Body of pancreas (tissue), 4 donors: ENCODE measurements at places on chromosomes 1 and 21. TPM values are rescaled to one million over a fixed set of nuclear protein-coding genes. Genes with fewer than 3 reads are reported as not detected.

DNA sequence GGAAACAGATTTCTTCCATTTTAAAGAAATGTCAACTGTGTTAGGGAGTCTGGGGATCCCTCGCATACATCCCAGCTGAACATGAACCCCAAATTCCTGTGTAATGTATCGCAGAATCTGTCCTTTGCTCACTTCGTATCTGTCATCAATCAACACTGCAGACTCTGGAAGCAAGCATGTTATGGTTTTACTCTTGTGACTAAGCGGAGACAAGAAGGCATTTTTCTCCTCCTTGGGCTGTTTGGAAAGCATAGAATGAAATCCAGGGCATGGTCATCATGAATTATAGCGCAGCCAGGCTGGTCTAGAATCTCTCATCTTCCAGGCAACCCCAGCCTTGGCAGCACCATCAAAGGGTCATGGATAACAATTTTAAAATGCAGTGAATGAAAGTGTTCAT, 290.2 kb downstream of the KIF26B start:
- DNase-seq = no peak

DNA sequence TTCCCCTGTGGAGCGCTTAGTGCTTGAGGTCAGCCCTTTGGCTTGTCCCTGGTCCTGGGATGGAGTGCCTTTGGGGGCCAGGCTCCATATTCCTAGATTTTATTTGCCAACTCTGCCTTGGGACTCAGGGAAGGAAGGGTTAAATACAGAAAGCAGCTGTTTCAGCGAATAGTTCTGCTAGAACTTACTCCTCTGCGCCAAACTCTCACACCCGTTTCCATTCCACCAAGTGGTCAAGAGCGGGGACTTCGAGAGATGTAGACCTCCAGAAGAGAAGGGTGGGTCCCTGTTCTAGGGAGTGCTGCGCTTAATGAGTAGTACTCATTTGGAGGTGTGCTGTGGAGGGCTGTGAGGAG, 704 bp upstream of the TOMM40L start:
- no peak for DNase-seq

DNA sequence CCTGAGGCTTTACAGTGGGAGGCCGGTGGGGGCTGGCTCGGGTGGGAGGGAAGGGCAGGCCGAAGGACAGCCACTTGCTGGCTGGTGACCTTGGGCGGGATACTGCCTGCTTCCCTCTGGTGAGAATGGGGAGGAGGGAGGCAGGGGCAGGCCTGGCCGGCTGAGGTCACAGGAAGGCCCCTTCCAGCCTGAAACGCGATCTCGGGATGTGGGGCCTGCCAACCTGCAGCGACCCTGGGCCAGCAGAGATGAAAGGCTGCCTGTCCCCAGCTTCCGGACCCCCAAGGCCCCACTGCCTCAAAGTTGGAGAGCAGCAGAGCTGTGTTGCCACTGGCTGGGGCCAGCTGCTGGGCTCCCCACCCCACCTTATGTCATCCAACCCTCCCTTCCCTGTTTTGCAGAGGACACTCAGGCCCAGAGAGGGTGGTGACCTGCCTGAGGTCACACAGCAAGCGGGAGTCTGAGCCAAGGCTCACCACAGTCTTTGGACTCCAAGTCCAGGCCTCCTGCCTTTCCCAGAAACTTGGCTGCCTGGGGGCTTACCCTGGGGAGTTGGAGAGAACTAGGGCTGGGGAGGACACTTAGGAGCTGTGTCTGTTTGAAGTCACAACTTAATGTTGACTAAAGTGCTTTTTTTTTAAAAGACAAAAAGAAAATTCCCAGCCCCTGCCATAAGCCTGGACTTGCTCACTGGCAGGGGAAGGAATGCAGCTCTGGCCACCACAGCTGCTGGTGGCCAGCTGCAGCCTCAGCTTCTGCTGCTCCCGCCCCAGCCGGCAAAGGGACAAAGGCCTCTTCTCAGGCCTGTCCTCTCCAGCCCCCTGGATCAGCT, 14.8 kb upstream of the WASF2 start:
- peak; percentile 58 for DNase-seq

GRCh38 chr1:117051224-117052064, 8.7 kb upstream of the TTF2 start:
- DNase-seq = no peak

- DNase-seq = peak; percentile 68
Measured at GRCh38 chr1:9730096-9730901, 78.8 kb downstream of the PIK3CD start.

GRCh38 chr1:101251504-101251903, 14.7 kb downstream of the S1PR1 start:
- no peak for DNase-seq

GRCh38 chr1:159897962-159898361, 2.0 kb downstream of the CFAP45 start:
- DNase-seq = no peak

- DNase-seq = no peak
Measured at GRCh38 chr1:63027176-63027575, 243.2 kb downstream of the ATG4C start.

DNA sequence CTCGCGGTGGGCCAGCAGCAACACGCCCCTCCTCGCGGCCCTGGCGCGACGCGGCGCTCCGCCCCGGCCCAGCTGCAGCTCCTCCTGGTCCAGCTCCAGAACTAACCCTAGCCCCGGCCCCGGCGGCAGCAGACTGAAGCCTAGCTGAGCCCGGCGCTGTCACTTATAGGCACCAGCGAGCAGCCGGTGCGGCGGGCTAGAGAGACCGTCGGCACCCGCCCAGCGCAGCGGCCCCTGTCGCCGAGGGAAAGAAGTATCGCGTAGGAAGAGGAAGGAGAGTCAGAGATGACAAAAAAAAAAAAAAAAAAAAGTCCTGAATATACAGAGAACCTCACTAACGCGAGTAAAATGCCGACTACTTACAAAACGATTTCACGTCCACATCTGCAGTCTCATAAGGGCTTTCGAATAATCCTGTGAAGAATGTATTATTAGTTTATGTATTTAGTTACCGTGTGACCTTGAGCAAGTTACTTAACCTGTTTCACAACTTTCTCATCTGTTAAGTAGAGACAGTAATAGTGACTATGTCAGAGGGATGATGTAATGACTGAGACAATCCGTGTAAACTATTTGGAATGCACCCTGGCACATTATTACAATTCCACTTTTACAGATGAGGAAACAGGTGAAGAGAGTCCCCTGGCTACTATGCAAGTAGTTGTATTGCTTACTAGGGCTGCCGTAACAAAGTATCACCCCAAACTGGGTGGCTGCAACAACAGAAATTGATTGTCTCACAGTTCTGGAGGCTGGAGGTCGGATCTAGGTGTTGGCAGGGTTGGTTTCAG, at the start of gene SLC9A1:
Gene SLC9A1, minus strand, starts transcription at position 135 of the 791 bp plus-strand sequence. CDS start 791 bp downstream, outside the sequence.
- DNase-seq = peak; percentile 97

GRCh38 chr1:111937147-111937725, 52.2 kb downstream of the KCND3 start:
- DNase-seq = no peak

- DNase-seq = no peak
Measured at GRCh38 chr1:113849072-113849471, 22.4 kb downstream of the PTPN22 start.

- no peak for DNase-seq
Measured at GRCh38 chr1:56509713-56510641, 69.4 kb downstream of the PLPP3 start.

GRCh38 chr1:73029571-73029970, 747.2 kb upstream of the NEGR1 start:
- no peak for DNase-seq

- DNase-seq = no peak
Measured at GRCh38 chr1:96364576-96364975, 357.0 kb upstream of the PTBP2 start.

GRCh38 chr1:50420689-50421365, 2.4 kb downstream of the DMRTA2 start:
- DNase-seq = no peak

MEX3A gene
- total RNA-seq = 4.7 TPM

KRTAP10-12 gene
- total RNA-seq = not detected

FCRL5 gene
- total RNA-seq = 0.52 TPM

CCDC185 gene
- total RNA-seq = not detected

LRRC71 gene
- not detected for total RNA-seq

BEST4 gene
- total RNA-seq = not detected

OR2M3 gene
- total RNA-seq = not detected

C1orf185 gene
- not detected for total RNA-seq

ZFP69B gene
- 1.8 TPM for total RNA-seq

HHIPL2 gene
- not detected for total RNA-seq
